ENCODE measurements at places on chromosomes 6 and 20. TPM values are rescaled to one million over a fixed set of nuclear protein-coding genes. Genes with fewer than 3 reads are reported as not detected.
A peak's percentile ranks its signal among the peaks of the same experiment; 100 is the strongest.

GRCh38 chr20:3753098-3753497, 14.5 kb downstream of the ADISSP start:
- peak; percentile 68 for DNase-seq

GRCh38 chr6:103516336-103516735, 1343.4 kb downstream of the HACE1 start:
- DNase-seq: no peak

DNA sequence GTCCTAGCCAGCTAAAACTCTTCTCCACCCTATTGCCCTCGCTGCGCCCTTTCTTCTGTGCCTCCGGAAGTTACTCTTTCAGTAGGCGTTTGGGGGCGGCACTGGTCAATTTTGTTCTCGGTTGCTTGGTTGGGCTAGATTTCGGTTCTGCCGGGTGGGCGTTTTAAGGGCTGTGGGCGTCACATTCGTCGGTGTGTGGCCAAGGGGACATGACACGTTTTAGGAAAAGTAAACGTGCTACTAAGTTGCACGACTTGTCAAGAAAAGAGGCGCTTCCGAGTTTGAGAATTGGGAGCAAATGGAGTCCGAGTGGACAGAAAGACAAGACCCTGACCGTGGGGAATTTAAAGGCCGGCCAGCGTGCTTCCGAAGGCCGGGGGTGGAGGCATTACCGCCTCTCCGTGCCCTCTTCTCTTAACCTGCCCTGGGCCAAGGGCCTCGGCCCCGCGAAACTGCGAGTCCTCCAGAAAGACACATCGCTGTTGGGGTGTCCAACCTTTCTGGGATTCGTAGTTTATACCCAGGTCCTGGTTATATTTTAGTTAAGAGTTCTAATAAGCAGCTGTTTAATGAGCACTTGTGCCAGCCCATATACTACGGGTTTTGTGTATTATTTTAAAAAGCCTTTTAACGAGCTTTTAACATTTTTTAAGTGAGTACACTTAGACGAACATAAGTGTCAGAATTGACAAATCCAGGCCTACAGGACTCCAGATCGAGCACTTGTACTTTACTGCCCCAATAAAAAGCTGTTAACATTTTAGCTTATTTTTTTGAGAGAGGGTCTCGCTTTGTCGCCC, 664 bp upstream of the BAG6 start:
- DNase-seq: no peak

DNA sequence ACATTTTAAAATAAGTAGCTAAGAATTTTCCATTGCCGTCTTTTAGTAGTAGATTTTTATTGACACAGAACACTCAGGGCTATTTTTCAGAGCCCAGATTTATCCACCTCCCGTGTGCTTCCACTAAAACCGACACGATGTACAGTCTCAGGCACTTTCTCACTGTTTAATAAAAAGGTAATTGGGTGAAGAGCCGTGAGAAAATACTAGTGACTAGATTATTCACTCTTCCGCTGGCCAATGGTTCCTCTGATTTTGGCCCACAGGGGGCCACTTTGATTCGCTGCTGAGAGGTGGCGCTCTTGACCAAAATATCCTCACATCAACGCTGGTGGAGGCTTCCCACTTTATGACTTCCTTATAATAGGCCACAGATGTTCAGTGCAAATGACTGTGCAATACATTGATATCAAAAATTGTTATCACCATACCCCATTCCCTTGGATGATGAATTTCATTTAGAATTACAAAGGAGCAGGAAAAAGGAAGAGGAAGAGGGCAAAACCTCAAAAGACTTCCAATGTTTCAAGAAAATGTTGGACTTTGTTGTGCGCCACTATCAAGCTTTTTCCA, 12.3 kb upstream of the HDDC2 start:
- DNase-seq: peak; percentile 62

DNA sequence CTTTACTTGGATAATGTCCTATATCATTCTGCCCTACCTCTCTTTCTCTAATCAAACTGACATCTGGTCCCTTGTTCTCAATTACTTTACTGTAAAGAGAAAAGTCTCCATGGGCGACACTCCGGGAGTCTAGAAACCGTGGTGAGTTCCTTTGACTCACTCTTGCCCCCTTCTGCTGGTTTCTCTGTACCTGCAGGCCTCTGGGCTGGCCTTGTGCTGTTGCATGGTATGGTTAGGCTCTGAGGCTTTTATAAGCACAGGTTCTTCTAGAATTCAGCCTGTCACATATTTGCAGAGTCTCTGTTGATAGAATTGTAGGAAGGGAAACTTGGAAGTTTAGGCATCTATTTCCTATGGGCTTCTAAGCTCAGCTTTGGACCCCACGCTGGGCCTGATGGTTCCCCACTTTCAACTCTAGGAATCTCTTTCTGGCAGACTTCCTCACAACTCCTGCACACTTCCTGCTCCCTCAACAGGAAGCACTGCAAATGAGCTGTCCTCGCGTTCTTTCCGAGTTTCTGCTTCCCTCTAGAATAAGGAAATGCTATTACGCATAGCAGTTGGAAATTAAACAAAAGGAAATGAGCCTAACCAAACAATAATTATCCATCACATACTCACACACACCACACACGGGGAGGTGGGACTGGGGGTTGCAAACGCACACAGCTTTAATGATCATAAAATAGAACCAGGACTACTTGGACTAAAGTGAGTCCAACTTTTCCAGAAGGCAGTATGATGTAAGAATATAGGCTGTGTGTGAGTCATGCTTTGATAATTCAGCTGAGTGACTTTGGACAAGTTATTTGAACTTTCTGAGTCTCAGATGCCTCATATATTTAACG, 683.3 kb downstream of the QKI start:
- peak; percentile 59 for DNase-seq

DNA sequence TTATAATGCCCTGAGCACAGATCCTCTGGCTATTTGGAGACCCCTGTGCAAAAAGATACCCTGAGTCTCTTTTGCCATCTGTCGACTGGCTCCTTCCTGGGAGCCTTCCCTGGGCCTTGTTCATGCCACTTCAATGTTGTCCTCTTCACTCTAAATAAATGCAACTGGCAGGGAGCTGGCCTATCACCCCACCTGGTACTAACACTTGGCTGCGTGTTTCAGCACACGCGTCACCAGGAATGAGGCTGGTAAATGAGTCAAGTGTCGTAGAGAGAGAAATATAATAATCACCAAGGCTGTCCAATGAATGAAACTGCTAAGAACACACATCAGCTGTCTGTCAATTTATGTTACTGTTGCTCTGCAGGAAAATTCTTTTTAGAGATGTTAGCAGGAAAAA, 374.6 kb upstream of the JARID2 start:
- no peak for DNase-seq

- no peak for DNase-seq
These were observed 75.2 kb downstream of the SOX4 start for GRCh38 chr6:21668795-21669194.

DNA sequence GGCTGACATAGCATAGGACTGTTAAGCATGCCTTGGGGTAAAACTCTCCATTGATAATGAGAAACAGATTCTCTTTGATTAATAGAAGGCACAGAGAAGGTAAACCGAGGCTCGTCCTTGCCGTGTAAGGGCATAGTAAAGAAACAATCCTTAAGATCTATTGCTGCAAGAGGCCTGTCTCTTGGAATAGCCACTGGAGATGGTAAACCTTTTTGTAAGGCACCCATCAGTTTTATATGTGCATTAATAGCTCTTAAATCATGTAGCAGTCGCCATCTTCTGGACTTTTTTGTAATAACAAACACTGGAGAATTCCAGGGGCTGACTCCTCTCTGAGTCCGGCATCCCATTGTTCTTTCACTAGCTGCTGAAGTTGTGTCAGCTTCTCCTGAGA, 8.4 kb upstream of the ABHD12 start:
- peak; percentile 96 for DNase-seq

DNA sequence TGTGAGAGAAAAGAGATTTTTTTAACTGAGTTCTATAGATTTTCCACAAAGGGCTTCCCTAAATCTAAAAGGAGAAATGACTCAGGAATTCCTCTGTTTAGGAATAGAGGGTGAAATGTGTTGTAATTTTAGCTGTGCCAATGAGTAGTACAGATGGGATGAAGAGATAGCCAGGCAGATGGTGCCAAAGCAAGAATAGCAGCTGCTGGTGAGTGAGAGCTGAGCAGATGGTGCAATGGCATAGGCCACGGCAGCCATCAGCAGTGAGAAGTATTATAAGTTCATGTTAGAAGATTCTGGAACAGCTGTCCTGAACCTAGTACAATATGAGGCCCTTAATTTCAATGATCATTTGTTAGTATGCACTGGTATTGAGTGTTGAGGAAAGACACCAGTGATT, 40.2 kb upstream of the CRISP1 start:
- no peak for DNase-seq

- DNase-seq: no peak
These were observed 11.3 kb upstream of the TMEM181 start for GRCh38 chr6:158548418-158549161.

GRCh38 chr6:29827579-29828470, at the start of gene HLA-G:
HLA-G (plus strand) TSS chr6:29827825; CDS start chr6:29827845, 20 bp downstream.
- DNase-seq: no peak

DNA sequence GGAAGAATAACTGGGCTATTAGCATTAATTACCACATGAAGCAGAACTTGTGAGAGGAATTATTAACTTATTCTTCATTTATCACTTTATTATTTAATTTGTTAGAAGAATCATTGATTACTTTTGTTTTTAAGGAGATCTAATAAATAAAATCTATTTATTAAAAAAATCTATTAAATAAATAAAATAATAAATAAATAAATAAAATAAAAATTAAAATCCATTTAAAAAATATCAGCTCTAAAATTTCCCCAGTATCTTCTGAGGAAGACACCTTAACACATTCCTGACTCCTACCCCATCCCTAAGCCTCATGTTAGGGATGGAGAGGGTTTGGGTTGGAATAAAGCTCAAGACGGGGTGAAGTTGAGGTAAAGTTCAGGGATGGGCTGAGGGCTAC, 231.4 kb downstream of the CLIC5 start:
- DNase-seq: no peak

GRCh38 chr6:108209738-108210137, 43.9 kb downstream of the NR2E1 start:
- no peak for DNase-seq

DNA sequence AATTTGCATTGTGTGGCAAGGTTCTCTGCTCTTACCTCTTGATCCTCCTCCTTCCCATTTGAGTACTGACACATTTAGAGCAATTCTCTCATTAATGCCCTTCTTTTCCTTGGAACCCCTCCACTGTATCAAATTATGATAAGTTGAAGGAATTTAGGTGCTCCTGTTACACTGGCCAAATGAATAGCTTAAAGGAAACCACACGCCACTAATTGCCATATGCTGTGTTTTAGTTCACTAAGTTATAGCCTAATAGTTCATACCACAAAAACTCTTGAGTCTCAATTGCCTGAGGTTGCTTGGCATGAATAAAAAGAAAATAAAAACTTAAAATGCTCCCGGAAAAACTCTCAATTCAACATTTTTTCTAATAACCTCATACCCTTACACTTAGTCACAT, 1239.3 kb downstream of the EPHA7 start:
- no peak for DNase-seq

Gene OR2H2
- total RNA-seq: not detected

Gene ZDHHC14
- 10.6 TPM for total RNA-seq

Gene ASIP
- not detected for total RNA-seq

Gene ARMH2
- total RNA-seq: not detected

Gene PAK5
- not detected for total RNA-seq

Gene TCF15
- 0.98 TPM for total RNA-seq

Gene ADISSP
- total RNA-seq: 244 TPM

Gene CLDN20
- not detected for total RNA-seq

Gene SLC16A10
- 2.9 TPM for total RNA-seq
